ENCODE measurements at places on chromosomes 16 and 17.

GRCh38 chr17:69696650-69697049 is 282.2 kb downstream of the MAP2K6 start:
- no peak for DNase-seq

- DNase-seq: no peak
Observed at GRCh38 chr17:7558544-7559319, at the start of gene TNFSF13. TNFSF13 (plus strand) TSS chr17:7558750; CDS start chr17:7559040, 290 bp downstream.

GRCh38 chr17:61594294-61594825 is 3.3 kb upstream of the NACA2 start:
- no peak for DNase-seq

DNA sequence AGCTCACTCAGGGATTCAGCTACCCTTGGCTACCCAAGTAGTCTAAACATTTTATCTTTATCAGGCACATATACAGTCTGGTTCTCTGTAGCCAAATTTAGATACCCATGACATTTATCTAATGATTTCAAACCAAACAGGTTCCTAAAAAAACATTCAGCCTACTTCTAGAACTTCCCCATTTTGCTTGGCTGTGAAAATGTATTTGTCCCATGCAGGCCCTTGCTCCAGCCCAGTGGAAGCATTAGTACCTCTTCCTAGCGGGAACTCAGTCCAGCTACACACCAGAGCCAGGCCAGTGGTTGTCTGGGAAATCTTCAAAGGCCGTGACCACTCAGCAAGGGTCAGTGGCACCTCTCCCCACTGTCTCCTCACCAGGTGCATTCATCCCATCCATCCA is 26.2 kb upstream of the NAGLU start:
- DNase-seq: no peak

DNA sequence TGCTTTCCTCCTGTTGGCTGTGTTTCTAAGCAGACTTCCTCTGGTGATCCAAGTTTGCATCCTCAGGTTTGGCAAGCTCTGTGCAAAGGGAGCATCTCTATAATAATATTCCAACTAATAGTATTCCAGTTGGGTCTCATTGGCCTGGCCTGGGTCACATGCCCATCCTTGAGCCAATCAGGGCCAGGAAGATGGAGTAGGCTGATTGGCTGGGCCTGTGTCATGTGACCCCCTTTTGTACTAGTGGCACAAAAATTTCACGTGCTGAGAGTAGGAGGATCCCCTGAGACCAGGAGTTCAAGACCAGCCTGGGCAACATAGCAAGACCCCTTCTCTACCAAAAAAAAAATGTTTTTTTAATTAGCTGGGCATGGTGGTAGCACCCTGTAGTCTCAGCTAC is 35.2 kb upstream of the MLYCD start:
- DNase-seq: no peak

- no peak for DNase-seq
Observed at GRCh38 chr16:74372953-74373846, 2.9 kb upstream of the NPIPB15 start.

DNA sequence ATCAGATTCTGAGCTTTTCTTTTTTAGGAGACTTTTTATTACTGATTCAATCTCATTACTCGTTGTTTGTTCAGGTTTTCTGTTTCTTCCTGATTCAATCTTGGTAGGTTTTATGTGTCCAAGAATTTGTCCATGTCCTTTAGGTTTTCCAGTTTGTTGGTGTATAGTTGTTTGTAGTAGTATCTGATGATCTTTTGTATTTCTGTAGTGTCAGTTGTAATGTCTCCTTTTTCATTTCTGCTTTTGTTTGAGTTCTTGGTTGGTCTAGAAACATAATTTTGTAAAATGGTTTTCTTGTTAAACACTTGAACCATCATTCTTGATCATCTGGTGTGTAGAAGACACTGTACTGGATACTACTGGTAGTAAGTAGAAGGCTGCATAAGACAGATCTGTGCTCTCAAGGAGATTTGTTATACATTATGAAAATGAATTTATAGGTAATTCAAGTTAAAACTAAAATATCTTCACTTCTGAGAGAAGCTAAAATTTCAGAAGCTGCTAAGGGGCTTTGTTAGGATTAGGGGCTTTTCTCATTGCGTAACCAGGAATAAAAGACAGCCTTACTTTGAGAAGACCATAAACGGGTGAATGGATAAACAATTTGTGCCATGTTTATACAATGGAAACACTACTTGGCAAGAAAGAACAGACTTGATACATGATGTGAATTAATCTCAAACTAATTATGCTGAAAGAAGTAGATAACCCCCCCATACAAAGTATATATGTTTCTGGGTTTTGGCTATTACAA is 44.0 kb downstream of the NSRP1 start:
- no peak for DNase-seq

DNA sequence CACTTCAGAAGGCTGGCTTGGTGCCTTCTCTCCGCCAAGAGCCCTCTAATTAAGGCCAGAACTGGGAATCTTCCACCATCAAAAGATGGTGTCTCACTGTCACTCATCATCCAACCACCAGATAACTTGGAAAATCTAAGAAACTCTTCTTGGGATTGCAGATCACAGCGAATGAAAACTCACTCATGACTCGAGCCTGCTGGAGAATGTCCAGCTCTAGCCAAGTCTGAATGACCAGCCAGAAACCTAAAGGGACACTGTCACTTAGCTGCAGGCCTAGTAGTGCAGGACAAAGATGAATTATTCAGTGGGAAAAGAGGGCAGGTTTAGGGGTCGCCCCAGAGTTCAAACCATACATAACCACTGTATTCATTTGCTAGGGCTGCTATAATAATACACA is 107.8 kb downstream of the XYLT1 start:
- no peak for DNase-seq

DNA sequence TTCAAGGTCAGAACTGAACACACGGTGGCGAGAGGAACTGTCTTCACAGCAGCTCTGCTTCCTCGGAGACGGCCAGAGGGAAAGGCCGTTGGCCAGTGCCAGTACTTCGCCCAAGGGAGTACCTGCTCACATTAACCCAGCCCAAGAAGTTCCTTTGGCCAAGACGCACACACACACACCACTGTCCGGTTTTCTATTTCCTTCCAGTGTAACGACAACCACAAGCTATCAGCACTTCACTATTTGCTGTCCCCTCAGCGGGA is 744 bp upstream of the GGNBP2 start:
- no peak for DNase-seq
